ENCODE measurements at places on chromosomes 1 and 21.

DNA sequence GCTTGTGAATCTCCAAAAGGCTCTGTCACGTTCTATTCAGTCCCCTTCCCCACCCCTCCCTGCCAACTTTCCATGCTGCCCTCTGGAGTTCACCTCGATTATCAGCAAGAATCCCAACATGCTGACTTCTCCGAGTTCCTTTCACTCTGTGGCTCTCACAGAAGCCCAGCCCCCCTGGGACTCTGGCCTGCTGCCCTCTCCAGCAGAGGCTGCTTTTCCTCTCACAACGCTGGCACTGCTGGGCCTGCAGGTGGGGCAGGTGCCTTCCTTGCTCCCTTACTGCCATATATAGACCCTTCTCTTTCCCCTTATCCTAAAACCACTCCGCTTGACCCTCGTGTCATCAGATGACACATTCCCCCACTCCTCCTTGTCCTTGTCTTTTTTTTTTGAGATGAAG lies 10.2 kb upstream of the RNF186 start:
- DNase-seq, result no peak

- no peak for DNase-seq
Measured at GRCh38 chr1:54624466-54625464, 1.4 kb upstream of the FAM151A start.

DNA sequence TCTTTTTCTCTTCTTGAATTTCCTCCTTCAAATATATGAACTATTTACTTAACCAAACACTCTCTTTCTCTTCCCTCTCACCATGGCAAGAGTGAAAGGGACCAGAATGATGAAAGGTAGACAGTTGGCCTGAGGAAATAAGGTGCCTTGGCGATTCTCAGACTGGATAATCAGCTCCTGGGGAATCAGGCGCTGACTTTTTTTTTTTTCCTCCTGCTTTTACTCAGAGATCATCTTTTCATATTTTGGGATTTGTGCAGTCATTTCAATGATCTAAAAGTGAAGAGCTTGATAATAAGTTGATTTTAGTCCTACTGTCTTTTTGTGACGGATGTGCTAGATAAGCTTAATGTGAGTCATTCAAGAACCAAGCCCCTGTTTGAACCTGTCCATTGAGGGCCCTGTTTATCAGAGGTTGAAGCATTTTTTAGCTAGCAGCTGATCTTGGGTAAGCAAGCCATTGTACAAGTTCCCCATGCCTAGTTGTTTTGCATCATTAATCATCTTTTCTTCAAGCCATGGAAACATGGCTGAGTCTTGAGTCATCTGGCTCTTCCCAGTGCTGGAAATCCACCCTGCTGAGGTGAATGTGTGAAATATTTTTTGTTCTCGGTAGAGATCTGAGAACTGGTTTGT lies 40.8 kb downstream of the ITSN1 start:
- no peak for DNase-seq

GRCh38 chr1:32186077-32186476 lies 6.6 kb downstream of the TXLNA start:
- DNase-seq, result no peak

DNA sequence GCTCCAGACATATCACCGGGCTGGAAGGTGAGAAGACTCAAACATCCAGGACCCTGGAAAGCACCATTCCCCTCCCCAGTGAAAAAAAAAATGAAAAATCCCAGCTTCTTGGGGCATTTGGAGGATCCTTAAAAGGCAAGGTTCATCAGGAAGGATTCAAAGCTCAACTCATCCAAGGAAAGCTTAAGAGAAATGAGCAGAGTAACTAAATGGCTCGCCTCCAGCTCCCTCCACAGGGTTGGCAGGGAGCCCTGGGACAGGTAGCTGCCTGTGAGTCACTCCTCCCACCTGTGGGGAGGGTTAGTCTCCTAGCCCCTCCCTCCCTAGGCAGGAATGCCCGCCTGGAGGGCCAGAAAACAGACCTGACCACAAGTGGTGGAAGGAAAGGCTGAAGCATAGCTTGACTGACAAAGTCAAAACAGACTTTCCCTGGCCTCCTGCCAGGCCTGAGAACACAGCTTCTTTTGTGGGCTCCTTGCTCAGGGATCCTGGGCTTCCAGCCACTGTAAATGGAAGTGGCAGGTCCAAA lies 712 bp upstream of the LAMB3 start:
- DNase-seq, result no peak

- no peak for DNase-seq
Measured at GRCh38 chr1:41983451-41983850, 64.7 kb upstream of the HIVEP3 start.

DNA sequence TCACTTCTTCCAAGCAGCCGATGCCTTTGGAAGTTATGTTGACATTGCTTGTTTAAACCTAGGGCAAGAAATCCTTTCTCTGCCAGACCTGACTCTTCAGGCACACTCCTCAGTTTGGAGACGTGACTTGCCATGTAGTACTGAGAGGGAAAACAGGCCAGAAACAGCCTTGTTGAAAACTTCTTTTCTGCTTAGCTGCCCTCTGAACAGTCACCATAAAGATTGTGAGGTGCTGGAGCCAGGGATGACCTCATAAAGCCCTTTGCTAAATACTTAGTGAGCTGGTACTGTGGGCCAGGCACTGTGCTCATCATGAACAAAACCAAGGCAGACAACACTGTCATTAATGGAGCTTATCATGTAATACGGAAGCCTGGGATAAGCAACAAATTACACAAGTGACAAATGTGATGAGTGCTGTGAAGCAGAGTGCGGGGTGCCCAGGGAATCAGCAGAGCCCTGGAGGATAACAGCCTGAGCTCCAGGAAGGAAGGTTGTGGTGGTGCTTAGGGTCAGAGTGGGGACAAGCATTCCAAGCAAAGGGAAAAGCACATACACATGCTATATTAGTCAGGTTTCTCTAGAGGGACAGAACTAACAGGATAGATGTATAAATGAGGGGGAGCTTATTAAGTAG lies 42.4 kb downstream of the MTARC1 start:
- DNase-seq, result no peak

DNA sequence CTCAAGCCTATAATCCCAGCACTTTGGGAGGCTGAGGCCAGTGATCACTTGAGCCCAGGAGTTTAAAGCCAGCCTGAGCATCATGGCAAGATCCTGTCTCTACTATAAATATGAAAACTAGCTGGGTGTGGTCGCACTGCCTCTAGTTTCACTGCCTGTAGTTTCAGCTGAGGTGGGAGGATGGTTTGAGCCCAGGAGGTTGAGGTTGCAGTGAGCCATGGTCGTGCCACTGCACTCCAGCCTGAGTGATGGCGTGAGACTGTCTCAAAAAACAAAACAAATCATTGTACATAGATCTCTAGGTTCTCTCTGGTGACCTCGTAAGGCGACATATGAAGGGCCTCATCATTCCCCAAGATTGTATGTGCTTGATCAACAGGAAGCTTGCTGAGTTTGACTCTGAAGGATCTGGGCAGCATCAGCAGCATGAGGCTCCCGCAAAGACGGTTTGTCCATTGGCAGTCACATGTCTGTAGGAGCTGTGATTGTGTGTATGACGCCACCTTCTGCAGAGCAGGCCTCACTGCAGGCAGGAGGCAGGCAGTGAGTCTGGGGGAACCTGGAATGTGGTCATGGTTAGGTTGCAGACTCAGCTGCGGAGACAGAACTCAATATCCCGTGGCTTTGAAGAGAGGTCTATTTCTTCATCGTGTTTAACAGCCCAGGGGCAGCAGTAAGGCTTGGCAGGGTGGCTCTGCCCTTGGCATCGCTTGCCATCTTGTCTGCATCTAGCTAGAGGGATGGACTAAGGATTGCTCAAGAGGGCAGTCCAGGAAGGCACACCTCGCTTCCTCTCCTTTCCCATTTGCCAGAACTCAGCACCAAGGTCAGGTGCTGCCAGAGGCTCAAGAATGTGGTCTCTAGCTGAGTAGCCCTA lies 14.0 kb downstream of the ATP5PO start:
- no peak for DNase-seq

DNA sequence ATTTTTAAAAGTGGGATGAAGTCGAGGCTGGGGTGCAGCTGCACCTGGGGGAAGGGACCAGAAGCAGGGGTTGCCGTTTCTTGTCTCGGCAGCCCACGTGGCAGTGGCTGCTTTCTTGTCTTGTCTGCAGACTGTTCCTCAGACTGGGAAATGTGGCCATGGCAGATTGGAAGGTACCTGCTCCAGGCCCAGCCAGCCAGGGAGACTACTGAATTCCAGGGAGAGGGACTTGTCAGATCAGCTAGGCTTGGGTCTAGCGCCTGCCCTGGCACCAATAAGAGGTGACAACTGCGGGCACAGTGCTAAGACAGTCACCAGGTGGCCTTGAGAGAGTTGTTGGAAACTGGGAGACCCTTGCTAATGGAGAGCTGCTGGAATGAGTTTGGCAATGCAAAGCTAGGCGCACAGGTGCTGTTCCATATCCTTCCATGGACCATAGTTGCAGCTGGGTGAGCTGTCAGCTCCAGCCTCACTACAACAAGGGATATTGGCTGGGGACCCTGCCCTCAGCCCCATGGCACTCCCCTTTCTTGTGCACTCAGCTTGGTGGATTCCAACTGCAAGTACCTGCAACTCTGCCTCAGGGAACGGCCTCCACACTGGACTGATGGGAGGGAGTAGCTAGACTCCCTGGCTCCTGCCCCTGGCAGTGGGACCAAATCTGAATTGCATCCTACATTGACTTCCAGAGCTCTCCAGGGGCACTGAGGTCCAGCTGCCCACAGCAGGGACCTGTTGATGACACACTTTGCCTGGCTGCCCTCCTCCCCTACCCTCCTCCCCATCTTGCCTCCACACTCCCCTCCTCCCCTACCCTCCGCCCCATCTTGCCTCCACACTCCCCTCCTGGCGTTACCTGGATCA lies 9.9 kb upstream of the IL22RA1 start:
- DNase-seq, result no peak

DNA sequence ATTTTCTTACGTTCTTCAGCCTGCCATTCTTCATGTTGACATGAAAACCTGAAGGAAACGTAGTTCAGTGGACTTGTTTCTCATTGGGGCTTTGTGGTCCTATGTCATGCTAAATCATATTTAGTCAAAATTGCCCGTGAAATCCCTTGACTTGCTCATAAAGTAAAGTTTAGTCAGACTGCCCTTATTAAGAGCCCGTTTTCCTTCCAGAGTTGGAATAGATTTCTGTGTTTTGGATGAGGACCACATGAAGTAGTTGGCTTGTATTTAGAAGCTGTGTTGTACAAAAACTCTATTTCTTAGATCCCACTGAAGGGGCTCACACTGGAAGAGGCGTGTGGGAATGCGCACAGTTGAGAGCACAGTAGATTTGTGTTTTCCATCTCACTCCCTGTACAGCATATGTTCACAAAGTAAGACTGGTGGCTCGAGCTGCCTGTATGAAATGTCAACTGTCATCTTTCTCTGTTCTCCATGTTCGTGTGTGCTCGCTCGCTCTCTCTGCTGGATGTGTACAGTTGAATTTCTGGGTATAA lies 42.4 kb downstream of the CAMTA1 start:
- no peak for DNase-seq

- DNase-seq, result no peak
Measured at GRCh38 chr1:17883662-17884395, 128.7 kb downstream of the ACTL8 start.
